ENCODE measurements at places on chromosomes 7 and 10.

DNA sequence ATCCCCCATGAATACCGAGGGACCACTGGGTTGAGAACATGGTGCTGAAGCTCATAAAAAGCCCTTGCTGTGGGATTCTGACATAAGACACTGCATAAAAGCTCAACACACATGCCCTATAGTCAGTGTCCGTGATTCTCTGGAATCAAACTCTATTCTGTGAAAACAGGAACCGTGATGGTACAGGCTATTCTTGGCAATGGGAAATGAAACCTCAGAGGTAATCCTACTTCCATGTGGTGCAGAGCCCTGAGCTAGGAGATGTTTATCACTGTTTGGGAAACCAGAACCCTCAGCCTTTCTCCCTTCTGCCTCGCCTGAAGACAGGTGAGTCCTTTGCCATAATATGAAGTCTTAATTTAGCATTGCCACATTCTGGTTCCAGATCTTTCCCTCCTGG, 80.8 kb upstream of the PRSS1 start:
- DNase-seq, result no peak

GRCh38 chr7:8591289-8591688, 157.9 kb downstream of the NXPH1 start:
- no peak for DNase-seq

- DNase-seq, result no peak
Measured at GRCh38 chr10:67705921-67706320, 9.9 kb upstream of the CTNNA3 start.

DNA sequence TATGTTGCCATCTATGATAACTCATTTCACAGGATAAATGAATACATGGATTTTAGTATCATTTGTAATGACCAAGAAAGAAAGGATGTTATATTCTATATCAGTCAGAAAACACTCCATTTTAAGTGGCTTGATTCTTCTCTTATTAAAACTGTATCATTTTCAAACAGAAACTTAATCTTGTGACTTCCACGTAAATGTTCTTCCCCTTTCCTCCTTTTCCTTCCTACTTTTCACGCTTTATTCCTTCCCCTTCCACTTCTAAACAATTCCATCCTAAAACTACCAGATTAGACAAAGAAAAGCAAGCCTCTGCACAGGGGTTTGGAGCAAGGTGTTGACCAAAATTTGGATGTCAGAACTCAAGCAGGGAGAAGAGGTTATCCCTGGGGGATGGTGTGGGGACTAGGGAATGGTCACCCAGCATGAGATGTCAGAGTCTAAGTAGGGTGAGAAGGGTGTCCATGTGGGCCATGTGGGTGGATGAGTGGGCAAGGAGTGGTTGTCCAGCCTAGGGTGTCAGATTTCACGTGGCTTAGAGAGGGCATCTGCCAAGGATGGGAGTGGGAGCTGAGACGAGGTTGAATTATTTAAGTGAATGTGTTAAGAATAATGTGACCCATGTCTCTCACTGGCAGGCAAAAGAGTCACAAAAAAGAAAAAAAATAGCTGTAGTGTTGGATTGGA, 5.0 kb upstream of the GSAP start:
- no peak for DNase-seq

- no peak for DNase-seq
Measured at GRCh38 chr7:31466036-31466435, 47.9 kb upstream of the ITPRID1 start.

GRCh38 chr7:157731126-157731525, 394.3 kb downstream of the DNAJB6 start:
- DNase-seq, result no peak

DNA sequence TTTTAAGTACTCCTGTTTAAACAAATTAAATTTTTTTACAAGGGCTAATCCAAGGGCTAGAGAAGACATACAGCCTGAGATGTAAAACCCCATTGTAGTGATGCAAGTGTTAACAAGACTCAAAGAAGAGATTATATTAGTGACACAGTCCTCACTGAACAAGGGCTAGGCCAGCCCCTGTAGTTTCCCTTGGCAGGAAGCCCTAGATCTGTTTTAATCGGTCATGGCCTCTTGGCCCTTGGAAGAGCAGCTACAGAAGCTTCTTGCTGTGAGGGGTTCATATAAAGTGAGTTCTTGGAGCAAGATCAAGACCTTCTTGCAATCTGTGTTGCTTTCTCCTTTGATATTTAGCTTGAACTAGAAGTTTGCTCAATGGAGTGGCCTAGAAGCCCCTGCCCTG, 1339.4 kb downstream of the XPNPEP1 start:
- DNase-seq, result no peak

DNA sequence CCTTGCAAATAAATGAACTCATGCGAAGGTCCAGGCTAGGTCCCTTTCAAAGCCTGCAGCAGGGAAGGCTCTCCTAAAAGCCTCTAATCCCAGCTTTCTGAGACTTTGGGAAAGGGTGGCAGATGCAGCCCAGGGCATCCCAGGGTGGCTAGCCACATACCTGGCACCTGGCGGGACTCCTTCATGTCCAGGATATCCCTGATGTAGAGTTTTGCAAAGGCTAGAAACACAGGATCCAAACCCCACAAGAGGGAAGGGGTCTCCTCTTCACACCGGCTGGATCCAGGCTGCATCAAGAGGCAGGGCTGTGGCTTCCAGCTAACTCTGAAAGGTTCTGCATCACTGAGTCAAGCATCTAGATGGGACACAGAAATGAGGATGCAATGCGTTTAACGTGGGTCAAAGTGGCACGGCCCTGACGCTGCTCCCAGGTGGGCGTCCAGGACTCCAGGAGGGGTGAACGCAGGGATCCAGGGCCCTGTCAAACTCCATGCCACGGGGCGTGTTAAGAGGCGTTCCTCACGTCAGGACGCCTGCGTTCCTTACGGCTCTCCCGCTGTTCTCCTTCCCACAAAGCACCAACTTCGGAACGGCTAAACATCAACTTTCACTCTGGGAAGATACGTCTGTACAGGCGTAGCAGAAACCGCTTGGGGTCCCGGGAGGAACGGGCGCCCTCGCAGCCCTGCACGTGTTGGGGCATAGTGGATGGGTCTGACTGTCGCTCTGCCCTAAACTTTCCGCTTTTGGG, 507 bp downstream of the STN1 start:
- no peak for DNase-seq

DNA sequence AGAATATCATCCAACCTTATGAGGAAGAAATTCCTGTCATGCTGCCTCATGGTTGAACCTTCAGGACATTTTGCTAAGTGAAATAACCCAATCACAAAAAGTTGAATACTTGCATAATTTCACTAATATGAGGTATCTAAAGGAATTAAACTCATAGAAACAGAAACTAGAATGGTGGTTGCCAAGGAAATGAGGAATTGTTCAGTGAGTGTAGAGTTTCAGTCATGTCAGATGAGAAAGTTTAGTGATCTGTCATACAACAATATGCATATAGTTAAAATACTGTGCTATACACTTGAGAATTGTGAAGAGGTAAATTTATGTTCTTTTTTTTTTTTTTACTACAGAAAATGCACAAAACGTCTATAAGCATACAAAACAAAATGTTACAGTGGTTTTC, 60.7 kb downstream of the R3HCC1L start:
- no peak for DNase-seq

GRCh38 chr10:117264782-117265181, 23.9 kb downstream of the SLC18A2 start:
- no peak for DNase-seq

DNA sequence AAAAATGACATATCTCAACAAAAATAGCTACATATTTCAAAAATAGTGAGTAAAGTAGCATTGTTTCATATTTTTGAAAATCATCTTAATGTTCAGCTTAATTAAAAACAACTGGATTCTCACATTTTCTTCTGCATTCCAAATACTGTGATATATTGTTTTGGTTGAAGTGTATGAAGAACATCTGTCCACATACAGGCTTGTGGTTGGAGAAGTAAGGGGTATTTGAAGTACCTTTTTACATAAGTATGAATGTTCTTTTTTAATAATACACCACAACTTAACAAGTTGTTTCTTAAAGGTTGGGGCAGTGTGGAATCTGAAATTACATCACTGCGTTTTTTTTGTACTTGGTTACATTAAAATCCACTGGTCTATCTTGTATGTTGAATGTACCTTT, 442.5 kb downstream of the KIF20B start:
- no peak for DNase-seq

DNA sequence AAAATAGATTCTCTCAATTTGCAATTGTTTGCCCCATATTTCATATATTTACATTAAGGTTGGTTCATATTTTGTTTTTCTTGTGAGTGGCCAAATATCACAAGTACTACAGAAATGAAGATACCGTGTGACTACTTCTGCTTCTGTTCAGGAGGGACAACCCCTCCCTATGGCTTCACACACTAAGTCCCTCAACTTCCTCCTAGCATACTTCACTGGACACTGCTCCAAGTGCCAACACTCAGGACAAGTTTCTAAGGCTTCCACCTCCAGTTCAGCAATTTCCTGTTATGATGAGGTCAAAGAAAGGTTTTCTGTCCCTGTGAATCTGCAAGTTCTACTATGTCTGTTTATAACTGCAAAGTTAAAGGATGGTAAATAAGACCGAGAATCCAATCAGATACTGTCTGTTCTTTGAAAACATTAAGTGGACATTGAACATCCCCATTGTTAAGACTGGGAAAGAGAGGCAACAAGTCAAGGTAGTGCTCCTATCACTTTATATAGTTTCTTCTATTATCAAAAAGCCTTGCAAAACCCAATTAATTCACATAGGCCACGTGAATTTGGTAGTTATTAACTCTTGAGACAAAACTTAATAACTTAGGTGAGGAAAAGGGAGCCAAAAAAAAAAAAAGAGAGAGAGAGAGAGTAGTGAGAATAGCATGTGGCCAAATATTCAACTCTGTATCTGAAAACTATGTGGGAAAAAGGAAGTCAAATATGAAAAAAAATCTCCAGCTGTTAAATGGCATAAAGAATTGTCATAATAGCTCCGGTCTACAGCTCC, 81.3 kb upstream of the DKK1 start:
- no peak for DNase-seq

GRCh38 chr7:76315364-76315763, 12.9 kb downstream of the HSPB1 start:
- peak; percentile 74 for DNase-seq

- no peak for DNase-seq
Measured at GRCh38 chr7:42025635-42026375, 211.2 kb downstream of the GLI3 start.

- no peak for DNase-seq
Measured at GRCh38 chr7:38316733-38317360, 43.4 kb upstream of the TARP start.

- no peak for DNase-seq
Measured at GRCh38 chr7:71208881-71209280, 76.9 kb downstream of the GALNT17 start.

- no peak for DNase-seq
Measured at GRCh38 chr10:22002591-22003176, 846 bp downstream of the DNAJC1 start.

- peak; percentile 26 for DNase-seq
Measured at GRCh38 chr7:130147710-130148325, 57.4 kb downstream of the TMEM209 start.

GRCh38 chr7:84512055-84512454, 317.5 kb upstream of the SEMA3A start:
- DNase-seq, result no peak

GRCh38 chr10:30656233-30656632, 26.7 kb upstream of the LYZL2 start:
- no peak for DNase-seq

- DNase-seq, result no peak
Measured at GRCh38 chr10:119460369-119461195, 81.9 kb downstream of the RGS10 start.

DNA sequence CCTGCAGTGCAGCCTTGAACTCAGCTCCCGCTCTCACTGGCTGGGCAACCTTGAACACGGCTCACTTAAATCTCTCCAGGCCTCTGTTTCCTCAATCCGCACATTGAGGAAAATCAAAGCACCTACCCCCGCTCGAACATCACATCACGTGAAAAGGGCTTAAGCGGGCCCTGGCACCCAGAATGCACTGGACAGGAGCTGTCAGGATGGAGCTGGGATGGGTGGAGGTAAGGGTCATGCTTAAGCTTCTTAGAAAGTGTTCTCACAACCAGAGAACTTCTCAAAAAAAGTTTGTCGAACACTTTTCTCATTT, 55.7 kb upstream of the MGMT start:
- no peak for DNase-seq

- DNase-seq, result no peak
Measured at GRCh38 chr7:37417107-37417474, 31.6 kb downstream of the ELMO1 start.

DNA sequence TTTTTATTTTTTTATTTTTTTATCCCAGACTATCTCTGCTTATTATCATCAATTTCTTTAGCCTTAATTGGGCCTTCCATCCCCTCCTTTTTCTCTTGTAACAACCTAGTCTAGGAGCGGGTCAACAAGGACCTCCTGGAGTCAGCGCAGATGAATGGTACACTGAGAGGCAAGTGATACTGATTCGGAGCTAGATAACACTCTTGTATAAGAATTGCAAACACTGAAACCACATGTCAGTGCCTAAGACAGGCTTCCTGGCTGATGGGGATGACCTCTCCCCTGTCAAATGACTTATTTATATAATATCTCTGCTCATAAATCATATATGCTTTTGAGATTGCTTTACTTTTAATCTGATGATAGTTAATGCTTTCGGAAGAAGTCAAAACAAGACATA, 22.7 kb downstream of the BPGM start:
- no peak for DNase-seq

DNA sequence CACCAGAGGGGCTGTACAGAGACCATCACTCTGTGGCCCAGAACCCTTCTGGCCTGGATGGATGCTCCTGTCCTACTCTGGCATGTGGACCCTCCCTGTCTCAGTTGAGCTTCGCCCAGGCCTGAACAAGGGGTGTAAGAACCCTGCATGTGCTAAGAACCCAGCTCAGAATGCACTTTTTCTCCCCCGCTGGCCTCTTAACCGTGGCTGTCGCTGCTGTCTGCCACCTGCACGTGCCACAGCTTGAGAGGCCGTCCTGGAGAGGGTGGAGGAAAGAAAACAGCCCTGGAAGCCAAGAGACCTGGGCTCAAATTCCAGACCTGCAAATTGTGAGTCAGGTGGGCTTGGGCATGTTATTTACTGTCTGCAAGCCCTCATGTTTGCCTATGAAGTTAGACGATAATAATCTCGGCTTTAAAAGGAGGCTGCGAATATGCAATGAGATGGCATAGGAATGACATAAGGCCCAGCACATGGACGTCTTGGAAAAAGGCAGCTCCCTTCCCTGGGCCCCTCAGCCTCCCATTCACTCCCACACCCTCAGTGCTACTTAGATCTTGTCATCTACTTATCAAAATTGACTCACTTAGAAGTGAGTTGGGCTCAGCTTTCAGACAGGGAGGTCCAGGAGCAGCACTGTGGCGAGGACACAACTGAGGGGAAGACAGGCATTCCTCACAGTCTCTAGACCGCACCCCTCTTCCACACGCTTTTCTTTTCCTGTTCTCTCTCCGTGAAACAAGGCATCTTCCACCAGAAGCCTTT, 31.4 kb downstream of the FIGNL1 start:
- DNase-seq, result no peak

- no peak for DNase-seq
Measured at GRCh38 chr7:30330134-30331111, 46.0 kb downstream of the ZNRF2 start.

- no peak for DNase-seq
Measured at GRCh38 chr7:70334871-70335270, 736.6 kb downstream of the AUTS2 start.

Data from right hindlimb (tissue), 1 donor.